Muscle of back (tissue), 13 donors: ENCODE measurements at places on chromosomes 16 and 17.
A peak's percentile ranks its signal among the peaks of the same experiment; 100 is the strongest.

GRCh38 chr16:75593825-75594820 is 27.9 kb downstream of the GABARAPL2 start:
- DNase-seq, result peak; percentile 46

GRCh38 chr17:61130330-61130729 is 269.3 kb upstream of the TBX2 start:
- no peak for DNase-seq

GRCh38 chr16:8292271-8292670 is 298.0 kb downstream of the TMEM114 start:
- DNase-seq, result no peak

DNA sequence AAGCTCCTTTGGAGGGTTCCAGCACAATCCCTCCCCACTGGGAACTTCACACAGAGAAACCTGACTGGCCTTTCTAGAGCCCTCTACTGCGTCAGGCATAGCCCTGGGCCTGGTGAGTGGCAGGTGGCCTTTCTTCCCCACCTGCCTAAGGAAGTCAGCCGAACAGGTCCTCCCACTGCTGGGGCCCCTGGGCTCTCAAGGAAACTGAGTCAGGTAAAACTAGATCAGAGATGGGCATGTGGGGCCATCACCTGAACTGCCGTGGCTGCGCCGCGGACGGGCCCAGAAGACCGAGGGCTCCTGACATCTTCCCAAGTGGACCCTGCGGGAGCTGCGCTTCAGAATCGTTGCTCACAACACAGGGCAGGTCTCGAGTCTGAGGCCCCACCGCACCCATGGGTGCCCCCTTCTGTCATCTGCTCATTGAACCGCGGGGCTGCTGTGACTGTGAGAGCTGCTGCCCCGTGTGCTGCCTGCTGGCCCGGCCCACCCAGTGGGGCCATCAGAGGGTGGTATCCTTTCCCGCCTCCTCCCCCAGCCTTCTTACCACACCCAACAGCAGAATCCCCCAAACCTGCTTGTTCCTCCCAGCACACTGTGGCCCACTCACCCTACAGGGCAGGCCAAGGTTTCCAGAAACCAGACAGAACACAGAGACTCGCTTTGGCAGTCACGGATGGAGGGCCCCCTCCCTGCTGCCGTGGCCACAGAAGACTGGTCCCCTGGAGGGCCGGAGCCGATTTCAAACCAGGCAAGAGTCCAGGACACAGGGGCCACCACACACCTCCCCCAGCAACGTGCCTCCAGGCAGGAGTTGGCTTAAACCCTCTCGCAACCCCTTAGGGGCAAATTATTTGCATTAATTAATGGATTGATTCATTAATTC is 81.1 kb downstream of the TBC1D16 start:
- no peak for DNase-seq
